Esophagus squamous epithelium (tissue), 5 donors: ENCODE measurements at places on chromosomes 16 and 17.

DNA sequence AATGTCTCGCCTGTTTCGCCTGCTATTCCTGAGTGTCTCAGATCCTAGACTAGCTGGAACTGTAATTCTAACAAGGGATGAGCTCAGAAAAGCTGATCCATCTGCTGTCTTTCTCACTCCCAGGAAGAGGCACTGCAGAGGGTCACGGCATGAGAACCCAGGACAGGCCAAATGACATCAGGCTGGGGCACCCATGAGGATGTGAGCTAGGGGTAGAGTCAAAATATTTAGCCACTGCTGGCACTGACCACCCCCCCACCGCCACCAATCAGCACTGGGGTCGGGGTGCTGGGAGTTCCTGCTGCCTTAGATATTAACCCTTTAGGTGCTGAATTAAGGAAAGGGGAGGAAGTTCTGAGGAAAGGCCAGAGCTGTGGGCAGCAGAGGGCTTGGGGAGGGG lies 112.4 kb downstream of the IRX3 start:
- DNase-seq: no peak

DNA sequence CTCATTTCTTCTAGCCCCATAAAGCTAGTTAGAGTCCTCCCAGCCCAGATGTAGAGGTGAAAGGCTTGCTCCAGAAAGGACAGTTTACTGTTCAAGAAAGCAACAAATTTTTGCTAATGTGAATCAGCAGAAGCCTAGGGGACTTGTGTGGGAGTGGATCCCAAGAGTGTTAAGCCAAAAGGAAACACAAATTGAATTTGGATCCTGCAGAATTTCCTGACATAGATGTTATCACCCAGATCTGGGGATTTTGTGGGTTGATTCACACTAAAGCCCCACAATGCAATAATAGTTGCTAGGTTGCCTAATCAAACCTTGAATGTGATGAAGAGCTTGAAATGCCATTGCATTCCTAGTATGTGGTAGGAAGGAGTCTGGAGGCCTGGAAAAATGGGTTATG lies 135.2 kb upstream of the HS3ST3A1 start:
- DNase-seq: no peak

DNA sequence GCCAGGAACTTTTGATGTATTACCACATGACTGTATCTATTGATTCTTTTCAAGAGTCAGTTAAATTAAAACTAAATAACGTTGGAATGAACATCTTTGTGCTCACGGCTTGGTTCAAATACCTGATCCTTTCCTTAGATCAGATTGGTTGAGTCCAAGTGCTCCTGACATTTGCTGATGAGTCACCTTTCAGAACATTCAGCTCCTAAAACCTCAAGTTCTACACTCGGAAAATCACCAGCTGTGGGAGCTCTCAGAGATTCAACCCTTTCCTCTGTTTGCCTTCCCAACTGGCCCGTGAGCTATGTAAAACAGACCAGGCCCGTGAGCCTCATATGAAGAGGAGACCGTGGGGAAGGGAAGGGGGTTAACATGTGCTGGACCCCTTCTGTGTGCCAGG lies 68.1 kb downstream of the RTN4RL1 start:
- no peak for DNase-seq

GRCh38 chr16:85905110-85906095 lies 6.4 kb downstream of the IRF8 start:
- no peak for DNase-seq

- no peak for DNase-seq
These were observed 151.5 kb upstream of the GOT2 start for GRCh38 chr16:58885528-58886170.

GRCh38 chr16:4556112-4556511 lies at the start of gene C16orf96:
C16orf96 (plus strand) TSS chr16:4556340; CDS start chr16:4556490, 150 bp downstream.
- DNase-seq: no peak

GRCh38 chr17:74750327-74751069 lies 2.1 kb downstream of the NHERF1 start:
- no peak for DNase-seq

GRCh38 chr16:48583075-48584065 lies 26.6 kb downstream of the N4BP1 start:
- DNase-seq: no peak

DNA sequence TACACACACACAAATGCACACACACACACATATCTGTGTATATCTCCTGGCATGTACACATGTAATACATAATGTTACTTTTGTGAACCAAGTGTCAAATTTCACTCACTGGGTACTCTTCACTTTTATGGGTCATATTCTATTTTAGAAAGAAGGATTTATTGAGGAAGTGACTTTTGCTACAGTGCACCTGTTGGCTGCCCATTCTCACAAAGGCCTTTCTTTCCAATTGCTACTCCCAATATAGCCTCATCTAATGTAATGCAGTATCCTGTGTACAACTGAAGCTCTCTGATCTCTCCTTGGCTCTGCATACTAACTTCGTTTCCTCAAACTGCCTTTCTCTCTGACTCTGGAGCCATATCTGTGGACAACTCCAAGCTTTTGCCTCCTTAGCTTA lies 107.5 kb downstream of the ABCA8 start:
- DNase-seq: no peak

DNA sequence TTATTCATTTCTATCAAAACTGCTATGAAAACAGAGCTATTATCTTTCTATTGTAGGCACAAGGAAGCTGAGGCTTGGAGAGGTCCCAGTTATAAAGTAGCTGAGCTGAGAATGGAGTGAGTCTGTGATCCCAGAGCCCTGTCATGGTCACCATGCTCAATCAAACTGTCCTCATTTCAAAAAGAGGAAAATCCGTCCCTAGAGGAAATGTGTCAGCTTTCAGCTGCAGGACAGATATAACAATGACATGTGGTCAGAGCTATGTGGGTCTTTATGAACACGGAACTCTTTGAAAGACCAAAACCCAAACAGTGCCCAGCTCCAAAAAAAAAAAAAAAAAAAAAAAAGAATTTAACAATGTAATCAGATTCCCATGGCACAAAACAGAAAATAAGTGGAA lies 266.1 kb downstream of the XYLT1 start:
- no peak for DNase-seq

- no peak for DNase-seq
These were observed 5.1 kb downstream of the PITPNA start for GRCh38 chr17:1557355-1558095.

GRCh38 chr16:11130978-11131665 lies 124.9 kb downstream of the SOCS1 start:
- no peak for DNase-seq

DNA sequence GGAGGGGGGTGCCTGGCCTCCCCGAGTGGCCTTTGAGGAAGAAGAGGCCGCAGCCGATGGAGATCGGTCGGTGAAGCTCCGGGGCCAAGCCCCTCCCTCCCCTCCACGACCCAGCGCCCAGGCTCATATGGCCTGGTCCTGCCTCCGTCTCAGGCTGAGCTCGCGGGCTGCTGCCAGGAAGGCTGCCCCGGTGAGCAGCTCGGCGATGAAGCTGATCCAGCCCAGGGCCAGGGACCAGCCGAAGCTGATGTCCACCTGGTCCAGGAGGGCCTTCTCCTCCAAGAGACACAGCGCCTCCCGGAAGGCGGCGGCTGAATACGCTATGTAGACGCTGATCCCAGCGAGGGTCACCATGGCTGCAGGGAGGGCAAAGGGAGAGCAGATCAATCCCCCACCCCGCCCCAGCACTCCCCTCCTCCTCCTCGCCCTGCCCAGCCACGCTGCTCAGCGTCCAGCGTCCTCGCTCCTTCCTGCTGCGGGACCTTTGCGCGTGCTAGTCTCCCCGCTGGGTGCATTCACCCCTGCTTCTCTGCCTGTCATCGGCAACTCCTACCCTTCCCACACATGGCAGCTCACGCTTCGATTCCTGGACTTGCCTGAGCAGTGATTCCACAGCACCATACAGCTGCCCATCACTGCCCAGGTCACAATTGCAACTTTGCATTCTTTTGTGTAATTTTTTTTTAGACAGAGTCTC lies 20.5 kb downstream of the TMEM114 start:
- no peak for DNase-seq

- no peak for DNase-seq
These were observed 129.6 kb downstream of the MRM1 start for GRCh38 chr17:36730857-36731490.

DNA sequence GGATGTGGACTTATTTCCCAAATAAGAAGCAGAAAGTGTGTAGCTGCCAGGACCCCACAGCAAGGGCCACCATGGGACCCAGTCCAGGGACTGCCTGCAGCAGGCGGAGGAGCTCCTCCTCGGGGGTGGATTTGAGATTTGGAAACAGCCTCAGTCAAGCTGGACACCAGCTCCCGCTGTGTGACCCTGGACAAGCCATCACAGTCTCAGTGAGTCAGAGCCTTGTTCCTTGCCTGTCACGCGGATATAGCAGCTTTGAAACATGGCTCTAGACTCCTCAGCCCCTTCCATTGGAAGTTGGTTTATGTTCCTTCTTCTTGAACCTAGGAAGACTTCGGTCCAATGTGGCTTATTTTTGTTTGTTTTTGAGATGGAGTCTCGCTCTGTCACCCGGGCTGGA lies 12.5 kb upstream of the DPEP1 start:
- no peak for DNase-seq

DNA sequence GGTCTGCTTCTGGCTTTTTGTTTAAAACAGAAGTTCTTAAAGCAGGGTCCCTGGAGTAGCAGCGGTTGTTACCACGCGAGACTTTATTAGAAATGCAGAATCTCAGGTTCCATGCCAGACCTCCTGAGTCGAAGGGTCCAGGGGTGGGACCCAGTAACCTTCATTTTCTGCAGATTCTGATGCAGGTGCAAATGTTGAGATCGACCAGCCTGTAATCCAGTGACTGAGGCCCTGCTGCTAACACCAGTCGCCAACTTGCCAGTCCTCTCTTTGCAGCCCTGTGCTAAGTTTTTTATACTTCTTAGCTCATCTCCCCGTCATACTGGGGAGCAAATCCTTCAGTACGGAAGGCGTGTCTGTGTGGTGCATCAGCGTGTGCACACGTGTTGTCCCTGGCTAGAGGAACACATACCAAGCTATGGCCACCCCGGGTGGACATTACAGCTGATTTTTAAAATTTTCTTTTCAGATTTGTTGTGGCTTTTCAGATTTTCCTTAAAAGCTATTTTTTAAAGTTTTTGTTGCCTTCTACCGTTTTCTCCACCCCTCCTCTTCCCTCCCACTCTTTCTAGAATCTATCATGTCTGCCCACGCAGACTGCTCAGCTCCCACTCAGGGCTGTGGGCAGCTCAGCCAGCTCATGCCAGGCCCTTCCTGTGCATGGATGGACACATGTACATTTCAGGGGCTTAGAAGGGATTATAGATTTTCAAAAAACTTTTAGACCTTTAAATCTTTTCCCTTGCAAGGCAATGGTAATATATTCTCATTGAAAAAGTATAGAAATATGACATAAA lies 57.7 kb downstream of the MEAK7 start:
- DNase-seq: no peak

DNA sequence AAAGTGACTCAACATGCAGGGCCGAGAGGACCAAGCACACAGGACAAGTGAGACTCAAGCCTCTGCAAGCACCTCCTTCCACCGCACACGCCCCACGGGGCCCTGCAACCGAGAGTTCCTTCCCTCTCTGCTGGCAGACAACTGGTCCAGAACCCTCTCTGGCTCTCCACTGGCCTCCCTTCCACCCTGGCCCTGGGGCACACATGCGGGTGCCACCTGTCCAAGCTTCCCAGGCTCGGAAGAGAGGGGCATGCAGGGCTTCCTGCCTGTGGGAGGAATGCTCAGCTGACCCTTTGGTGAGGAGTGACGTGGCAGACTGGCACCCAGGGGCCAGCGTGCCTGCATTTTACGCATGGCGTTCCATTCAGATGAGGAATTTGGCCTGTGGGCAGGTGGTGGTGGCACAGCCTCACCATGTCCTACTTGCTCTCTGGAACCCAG lies 59.8 kb downstream of the PIPOX start:
- no peak for DNase-seq

GRCh38 chr17:44587339-44587738 lies 30.1 kb downstream of the FZD2 start:
- no peak for DNase-seq

GRCh38 chr16:17177242-17177958 lies 293.4 kb downstream of the XYLT1 start:
- no peak for DNase-seq

GRCh38 chr17:57954397-57955182 lies 622 bp downstream of the CUEDC1 start:
- DNase-seq: no peak

DNA sequence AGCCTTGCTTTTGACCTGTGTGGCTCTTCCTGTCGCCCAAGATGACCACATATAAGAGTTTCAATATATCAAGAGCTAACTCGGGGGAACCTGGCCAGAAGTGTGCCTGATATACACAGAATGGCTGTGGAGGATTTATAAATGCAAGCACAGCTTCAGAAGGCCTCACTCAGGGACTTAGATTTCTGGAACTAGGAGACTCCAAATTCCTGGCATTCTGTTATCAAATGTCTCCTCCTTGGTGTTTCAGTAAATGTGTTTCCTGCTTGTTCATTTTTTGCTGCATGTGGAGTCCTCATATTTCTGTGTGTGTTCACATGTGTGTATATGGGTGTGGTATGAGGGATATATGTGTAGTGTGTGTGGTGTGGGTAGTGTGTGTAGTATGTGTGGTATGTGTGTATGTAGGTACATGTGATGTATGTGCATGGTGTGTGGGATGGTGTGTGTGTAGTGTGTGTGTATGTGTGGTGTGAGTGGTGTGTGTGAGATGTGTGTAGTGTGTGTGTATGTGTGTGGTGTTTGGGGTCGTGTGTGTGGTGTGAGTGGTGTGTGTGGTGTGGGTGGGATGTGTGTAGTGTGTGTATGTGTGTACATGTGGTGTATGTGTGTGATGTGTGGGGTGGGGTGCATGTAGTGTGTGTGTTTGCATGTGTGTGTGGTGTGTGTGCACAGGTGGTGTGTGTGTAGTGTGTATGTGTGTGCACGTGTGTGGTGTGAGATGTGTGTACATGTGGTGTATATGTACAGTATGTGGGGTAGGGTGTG lies 981 bp upstream of the CD300H start:
- no peak for DNase-seq

- DNase-seq: no peak
These were observed 1.3 kb downstream of the GPATCH8 start for GRCh38 chr17:44501866-44502375.

DNA sequence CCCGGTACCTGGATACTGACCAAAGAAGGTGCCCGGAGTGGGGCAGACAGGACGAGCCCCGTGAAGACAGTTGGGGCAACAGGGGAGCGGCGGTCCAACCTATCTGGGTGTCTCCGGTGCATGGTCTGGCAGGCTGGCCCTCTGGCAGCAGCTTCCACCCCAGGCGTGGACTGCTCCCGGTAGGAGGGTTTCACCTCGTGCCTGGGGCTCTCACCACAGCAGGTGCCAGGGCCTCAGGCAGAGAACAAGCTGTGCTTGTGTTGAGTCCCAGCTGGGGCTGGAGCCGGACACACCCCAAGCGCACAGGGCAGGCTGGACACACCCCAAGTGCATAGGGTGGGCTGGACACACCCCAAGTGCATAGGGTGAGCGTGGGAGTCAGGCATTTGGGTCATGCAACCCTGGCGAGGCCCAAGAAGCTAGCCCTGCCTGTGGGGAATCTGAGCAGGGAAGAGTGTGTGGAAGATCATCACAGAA lies 1.5 kb upstream of the FBXL16 start:
- no peak for DNase-seq

- DNase-seq: no peak
These were observed 104.2 kb upstream of the SIAH1 start for GRCh38 chr16:48489376-48489775.

GRCh38 chr17:66337866-66338485 lies 35.6 kb downstream of the PRKCA start:
- no peak for DNase-seq

- DNase-seq: no peak
These were observed 69.4 kb upstream of the LHX1 start for GRCh38 chr17:36867716-36868341.
